ENCODE measurements at places on chromosomes 11 and 22. TPM values are rescaled to one million over a fixed set of nuclear protein-coding genes. Genes with fewer than 3 reads are reported as not detected.

- DNase-seq: peak; percentile 28
Observed at GRCh38 chr11:57647960-57648800, 1.5 kb downstream of the YPEL4 start.

- DNase-seq: no peak
Observed at GRCh38 chr11:85647078-85647477, 689 bp upstream of the TMEM126A start.

The CRELD2 gene
- 16.2 TPM for total RNA-seq

The BIRC3 gene
- 100 TPM for total RNA-seq

GRCh38 chr11:35747668-35748067 is 85.1 kb downstream of the TRIM44 start:
- DNase-seq: no peak

The PRG3 gene
- total RNA-seq: not detected

DNA sequence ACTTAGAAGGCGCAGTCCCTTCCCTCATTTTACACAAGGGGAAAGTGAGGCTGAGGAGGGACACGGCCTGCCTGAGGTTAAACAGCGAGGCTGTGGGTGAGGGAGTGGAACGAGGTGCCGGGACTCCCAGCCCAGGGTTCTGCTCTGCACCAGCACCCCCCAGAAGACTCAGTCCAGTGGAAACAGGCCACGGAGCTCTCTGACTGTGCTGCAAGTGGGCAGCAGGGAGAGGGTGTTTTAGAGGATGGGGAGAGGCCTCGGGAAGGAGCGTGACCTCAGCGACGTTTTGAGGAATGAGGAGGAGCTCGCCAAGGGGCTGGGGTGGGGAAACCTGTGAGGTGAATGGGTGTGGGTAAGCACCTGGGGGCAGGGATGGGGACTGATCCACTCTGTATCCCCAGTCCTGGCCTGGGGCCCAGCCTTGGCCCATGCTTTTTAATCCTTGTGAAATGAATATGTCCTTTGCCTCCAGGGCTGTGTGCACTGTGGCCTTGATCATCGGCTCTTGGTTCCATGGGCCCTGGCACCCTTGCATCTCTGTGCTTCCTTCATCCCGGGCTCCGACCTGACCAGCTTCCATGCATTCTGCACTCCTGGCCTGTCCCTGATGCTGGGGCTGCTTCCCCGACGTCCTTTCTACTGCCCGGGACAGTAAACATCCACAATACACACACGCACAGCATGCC is 44.2 kb downstream of the SHISAL1 start:
- DNase-seq: no peak

- no peak for DNase-seq
Observed at GRCh38 chr22:46620588-46621242, 529 bp downstream of the GRAMD4 start.

DNA sequence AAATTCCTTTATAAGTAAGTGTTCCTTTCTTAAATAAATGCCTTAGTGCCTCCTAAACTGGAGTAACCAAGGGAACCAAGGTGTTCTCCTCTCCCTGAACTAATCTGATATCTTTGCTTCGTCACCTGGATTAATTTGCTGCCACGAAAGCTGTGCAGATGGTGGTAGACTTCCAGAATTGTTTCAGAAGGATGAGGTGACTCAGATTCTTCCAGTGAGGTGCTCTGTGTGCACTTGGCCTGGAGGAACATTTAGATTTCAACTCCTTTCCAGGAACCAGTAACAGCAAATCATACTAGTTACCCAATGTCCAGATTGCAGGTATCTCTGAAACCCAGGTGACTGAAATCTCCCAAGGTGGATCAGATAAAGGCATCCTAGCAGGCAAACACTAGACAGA is 181.9 kb downstream of the FAT3 start:
- no peak for DNase-seq

- DNase-seq: peak; percentile 19
Observed at GRCh38 chr11:86919557-86920210, 35.5 kb downstream of the FZD4 start.

- peak; percentile 57 for DNase-seq
Observed at GRCh38 chr11:118572981-118573550, 857 bp downstream of the ARCN1 start.

The SPI1 gene
- total RNA-seq: not detected

GRCh38 chr11:57842873-57843272 is 81.3 kb downstream of the CTNND1 start:
- DNase-seq: no peak

GRCh38 chr11:115178705-115179104 is 325.5 kb downstream of the CADM1 start:
- no peak for DNase-seq

- no peak for DNase-seq
Observed at GRCh38 chr22:29555065-29555644, 1.6 kb upstream of the THOC5 start.

DNA sequence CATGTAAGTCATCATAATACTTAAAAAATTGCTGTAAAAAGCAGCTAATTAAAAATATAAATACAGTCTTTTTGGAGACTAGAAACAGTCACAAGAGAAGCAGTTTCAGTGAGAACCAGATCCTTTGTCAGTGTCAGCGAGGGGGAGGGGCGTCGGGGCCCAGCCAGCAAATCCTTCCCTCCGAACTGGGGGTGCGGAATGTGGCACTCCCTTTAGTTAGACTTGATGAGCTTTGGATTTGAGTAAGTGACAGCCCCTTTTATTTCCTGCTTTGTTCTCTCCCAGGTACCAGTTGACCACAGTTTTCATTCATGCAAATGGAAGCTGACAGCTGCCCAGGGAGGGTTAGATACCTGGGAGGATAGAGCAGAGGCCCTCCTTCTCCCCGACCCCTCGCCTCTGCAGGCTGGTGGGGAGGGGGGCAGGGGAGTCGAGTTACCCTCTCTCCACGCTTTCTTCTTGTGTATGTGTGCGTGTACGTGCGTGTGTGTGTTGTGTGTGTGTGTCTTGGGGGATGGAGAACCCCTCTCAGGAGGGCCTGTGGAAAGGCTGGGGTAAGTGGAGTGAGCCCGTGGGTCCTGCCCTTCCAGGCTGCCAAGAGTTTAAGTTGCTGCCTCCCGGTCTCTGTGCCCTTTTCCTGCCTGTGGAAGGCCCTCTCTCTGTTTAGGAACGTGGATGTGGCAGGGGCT is 38.3 kb downstream of the PTPRJ start:
- no peak for DNase-seq

- peak; percentile 24 for DNase-seq
Observed at GRCh38 chr11:112355726-112356125, 95.1 kb upstream of the PLET1 start.

The CDC42EP1 gene
- 2.8 TPM for total RNA-seq

- DNase-seq: no peak
Observed at GRCh38 chr11:134358165-134358855, 26.5 kb downstream of the GLB1L2 start.

- DNase-seq: no peak
Observed at GRCh38 chr11:88482871-88483301, 145.3 kb upstream of the CTSC start.

DNA sequence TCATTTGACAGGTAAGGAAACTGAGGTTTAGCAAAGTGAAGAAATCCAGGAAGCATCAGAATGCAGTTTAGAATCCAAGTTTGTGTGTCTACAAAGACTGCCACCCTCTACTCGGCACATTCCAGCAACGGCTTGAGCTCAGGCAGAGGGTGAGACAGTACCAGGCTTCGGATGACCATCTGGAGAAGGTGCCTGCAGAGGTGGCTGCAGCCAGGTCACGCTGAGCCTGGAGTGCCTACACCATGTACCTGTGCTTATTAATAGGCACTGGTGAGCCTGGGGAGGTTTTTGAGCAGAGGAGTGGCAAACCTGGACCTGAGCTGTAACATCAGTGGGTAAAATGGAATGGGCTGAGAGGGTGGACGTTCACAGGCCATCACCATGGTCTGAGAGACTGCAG is 4.7 kb downstream of the FXYD6 start:
- DNase-seq: no peak

GRCh38 chr11:34631297-34631696 is 10.4 kb downstream of the EHF start:
- no peak for DNase-seq

Data from activated naive CD4-positive, alpha-beta T cell treated with anti-CD3 and anti-CD28 coated beads for 36 hours (primary cell).